ENCODE measurements at places on chromosomes 7 and 10.

GRCh38 chr7:43933902-43934560, 7.8 kb downstream of the UBE2D4 start:
- no peak for DNase-seq

DNA sequence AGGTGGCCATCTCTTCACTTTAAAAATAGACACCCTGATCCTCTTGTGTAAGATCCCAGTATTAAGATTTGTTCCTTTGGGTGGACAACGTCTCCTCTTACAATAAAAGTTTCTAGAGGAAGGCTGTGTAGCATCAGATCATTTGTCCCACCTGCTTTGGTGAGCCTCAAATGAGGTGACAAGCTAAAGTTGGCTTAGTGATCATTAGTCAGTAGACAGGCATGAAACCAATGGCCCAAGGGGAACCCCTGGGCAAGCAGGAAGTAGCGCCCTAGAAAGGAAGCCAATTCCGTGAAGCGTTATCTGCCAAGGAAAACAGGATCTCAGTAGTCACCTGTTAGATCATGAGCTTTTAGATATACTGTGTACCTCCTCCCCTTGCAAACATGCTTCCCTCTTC, 66.8 kb downstream of the PCGF5 start:
- DNase-seq = peak; percentile 18

GRCh38 chr10:33067917-33068316, 109.9 kb upstream of the ITGB1 start:
- DNase-seq = no peak

GRCh38 chr7:17697128-17697881, 243.0 kb downstream of the SNX13 start:
- peak; percentile 53 for DNase-seq

DNA sequence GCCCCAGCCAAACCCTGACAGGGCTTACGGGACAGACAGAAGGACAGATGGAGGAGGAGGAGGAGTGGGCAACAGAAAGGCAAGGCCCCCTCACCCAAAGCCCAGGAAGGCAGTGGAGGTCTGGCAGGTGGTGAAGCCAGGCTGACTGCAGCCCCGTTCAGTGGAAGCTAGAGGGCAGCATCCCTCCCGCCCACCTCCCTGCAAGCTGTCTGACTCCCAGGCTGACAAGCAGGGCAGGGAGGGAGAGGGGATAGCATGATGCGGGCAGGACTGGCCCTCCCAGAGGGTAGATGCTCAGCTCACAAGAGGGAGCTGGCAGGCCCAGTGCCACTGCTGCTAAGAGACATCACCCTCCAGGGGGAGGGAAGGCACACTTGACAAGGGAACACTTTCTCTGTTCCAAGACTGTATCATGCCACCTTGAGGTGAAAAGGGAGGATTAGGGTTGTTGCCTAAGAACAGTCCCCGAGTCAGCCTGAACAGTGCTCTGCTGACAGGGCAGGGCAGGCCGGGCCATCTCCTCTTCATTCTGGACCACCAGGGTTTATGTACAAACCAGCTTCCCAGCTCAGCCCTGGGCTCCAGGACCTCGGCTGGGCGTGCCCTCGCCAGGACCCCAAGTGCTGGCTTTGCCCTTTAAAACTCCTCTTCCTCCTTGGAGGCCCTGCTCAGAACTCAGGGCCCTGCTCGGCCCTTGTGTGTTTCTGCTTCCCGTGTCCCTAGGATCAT, 61.8 kb downstream of the RASGEF1A start:
- DNase-seq = peak; percentile 42

GRCh38 chr7:116843378-116843777, 19.0 kb upstream of the CAPZA2 start:
- DNase-seq = no peak

- DNase-seq = peak; percentile 2
Measured at GRCh38 chr7:34900891-34901513, 136.3 kb downstream of the DPY19L1 start.

DNA sequence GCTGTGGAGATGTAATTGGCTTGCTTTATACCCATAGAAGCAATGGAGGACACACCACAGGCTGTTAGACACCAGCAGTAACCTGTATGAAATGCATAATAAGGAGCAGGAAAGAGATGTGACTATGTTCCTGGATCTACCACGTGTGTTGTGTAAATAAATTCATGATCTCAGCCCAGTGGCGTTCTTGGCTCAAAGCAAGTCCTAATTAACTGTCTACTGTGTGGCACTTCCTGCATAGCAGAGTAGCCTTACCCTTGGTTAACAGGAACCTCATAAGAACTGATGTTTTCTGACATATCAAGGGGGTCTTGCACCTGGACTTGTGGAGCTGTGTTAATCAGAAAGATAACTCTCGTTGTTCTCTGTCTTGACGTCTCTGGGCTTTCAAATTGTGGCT, 25.7 kb upstream of the FAM180A start:
- DNase-seq = no peak

- DNase-seq = no peak
Measured at GRCh38 chr10:23195846-23196600, 3.9 kb downstream of the PTF1A start.

DNA sequence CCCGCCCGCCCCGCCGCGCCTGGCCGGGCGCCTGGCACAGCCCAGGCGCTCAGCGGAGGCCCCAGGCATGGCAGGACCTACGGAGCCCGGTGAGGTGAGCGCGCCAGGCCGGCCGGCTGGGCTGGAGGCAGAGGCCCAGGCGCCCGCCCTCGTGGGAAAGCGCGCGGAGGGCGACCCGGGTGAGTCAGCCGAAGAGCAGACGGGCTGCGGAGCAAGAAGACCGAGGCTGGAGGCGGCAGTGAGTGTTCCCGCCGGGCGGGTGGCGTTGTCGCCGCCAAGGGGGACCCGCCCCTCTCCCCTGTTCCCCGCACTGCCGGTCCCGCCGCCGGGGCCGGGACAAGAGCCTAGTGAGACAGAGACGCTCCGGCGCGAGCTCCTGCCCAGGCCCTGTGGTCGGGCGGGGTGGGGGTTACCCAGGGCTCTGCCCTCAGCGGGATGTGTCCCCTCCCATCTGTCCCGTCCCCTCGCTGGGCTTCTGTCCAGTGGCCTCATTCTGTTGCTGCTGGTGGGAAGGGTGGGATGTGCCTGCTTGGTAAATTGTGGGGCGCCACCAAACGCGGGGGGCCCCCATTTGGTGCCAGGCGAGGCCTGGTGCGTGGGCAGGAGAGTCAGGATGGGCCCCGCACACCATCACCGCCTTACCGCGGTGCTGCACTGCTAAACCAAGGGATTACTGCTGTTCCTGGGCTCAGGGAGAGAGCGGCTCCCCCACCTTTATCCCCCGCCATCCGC, 17.0 kb upstream of the NODAL start:
- peak; percentile 51 for DNase-seq

DNA sequence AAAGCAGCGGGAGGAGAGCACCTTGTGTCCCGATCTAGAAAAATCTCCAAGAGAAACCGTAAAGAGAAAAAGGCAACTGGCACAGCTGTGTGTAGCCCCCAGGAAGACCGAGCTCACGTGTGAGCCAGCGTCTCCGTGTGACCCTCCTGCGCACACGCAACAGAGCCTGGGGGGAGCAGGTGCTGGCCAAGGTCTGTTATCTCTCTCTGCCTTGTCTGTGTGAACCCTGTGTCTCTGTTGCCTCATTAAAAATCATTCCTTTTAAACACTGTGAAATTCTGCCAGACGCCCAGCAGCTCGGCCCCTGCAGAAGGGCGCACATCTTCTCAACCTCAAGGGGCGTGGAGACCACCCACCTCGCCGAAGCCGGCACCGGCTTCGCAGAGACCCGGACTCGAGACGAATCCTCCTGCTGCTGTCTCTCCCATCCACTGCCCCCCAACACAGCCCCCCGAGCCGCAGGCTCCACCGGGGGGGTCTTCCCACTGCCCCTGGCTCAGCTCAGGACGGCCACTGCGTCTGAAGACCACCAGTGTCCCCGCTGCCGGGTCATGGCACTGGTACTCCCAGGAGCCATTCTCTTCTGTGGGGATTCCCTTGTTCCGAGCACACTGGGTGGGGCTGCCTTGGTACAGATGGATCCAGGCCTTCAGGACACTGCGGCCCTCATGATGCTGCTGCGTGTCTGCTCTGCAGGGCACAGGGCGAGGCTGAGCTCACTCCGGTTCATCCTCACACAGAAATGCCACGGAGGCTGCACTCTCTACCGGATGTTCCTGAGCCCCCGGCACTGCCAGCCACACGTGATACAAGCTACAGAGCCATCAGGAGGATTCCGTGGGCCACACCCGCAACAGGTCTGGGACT, 94.3 kb upstream of the DNAAF5 start:
- DNase-seq = no peak

GRCh38 chr10:129953119-129954051, 10.7 kb downstream of the EBF3 start:
- peak; percentile 92 for DNase-seq

DNA sequence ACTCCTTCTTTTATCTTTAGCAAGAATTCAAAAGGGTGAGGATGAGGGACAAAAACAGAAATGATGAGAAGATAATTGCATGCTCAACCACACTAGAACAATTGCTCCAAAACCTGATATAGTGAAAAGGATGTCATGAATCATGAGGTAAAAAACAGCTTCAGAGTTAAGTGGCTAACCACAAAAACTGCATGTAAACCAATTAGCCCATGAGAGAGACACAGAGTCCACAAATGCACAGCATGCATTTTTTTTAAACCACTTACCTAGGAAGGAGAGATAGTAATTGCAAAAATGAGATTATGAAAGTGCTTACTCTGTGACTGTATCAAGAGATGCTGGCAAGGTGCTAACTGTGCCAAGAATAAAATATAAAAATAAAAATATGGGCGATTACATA, 132.9 kb downstream of the MBL2 start:
- no peak for DNase-seq

GRCh38 chr7:102814025-102814471, 65.2 kb downstream of the FAM185A start:
- DNase-seq = peak; percentile 60

DNA sequence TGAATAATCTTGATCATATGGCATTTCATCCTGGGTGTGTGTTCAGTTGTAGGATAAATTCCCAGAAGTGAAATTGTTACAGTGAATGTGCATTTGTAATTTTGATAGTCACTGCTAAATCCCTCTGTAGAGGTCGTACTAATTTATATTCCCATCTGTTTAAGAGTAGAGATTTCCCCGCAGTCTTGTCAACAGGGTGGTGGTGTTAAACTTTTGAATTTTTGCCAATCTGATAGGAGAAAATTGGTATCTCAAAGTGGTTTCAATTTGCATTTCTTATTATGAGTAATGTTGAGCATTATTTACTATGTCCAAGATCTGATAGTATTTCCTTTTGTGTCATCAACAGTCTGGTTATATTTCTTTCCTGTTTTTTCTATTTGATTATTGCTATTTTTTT, 101.7 kb downstream of the AUTS2 start:
- DNase-seq = no peak

- no peak for DNase-seq
Measured at GRCh38 chr7:116829041-116829440, 33.3 kb upstream of the CAPZA2 start.

GRCh38 chr10:132304756-132305509, 2.8 kb downstream of the STK32C start:
- DNase-seq = no peak
